ENCODE measurements at places on chromosomes 6 and 20.

DNA sequence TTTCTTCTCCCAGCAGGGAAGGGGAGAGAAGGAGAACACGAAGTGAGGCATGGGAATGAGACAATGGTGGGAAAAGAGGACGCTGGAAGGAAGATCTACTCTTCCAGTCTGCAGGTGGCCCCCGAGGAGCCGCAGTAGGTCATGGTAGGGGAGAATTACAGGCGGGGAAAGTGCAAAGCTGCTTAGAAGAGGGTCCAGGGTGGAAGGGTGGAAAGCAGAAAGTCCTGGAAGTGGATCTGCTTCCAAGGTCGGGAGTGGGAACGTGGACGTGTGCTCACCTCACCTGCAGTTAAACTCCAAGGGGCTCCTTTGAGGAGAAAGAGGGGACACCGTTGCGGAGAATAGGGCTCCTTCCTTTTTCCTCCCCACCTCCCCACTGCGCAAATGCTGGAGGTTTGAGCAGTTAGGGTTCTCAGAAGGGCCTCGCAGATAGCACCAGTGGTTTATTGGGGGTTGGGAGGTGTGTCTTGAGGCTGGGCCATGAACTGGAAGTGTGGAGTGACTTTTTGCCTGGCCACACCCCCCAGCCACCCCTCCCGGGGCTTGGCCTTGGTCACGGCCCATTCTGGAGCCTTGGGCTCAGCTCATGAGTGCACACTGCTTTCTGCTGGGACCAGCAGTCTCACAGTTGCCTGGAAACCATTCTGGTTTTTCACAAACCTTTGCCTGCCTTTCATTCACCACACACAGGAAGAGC lies 100.4 kb upstream of the MLN start:
- DNase-seq: no peak

- DNase-seq: peak; percentile 99
Observed at GRCh38 chr6:26045065-26045927, 41.9 kb upstream of the HFE start.

DNA sequence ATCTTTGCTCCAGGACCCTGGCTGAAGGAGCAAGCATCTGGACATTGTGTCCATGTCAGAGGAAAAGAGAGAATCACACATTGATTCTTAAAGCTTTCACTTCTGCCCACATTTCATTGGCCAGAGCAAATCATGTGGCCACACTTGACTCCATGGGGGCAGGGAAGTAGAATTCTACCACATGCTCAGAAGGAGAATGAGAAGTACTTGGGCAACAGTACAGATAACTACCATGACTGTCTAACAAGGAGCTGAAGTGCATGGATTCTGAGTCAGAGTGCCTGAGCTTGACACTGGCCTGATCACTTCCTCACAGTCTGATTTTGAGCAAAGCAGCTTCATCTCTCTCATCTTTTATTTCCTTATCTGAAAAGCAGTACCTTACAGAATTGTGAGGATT lies 38.6 kb downstream of the GHRH start:
- no peak for DNase-seq

DNA sequence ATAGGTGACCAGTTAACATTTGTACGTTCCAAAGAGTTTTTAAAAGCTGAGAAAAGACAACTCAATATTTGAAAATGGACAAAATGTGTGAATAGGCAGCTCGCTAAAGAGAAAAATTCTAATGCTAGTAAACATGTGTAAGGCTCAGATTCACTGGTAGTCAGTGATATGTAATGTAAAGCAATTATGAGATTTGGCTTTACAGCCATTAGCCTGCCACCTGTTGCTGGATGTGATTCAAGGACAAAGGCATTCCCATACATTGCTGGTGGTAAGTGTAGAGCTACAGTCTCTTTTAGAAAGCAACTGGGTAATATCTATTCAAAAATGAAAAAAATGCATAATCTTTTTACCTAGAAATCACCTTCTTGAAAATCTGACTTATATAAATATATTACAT lies 114.3 kb downstream of the COL19A1 start:
- DNase-seq: no peak

DNA sequence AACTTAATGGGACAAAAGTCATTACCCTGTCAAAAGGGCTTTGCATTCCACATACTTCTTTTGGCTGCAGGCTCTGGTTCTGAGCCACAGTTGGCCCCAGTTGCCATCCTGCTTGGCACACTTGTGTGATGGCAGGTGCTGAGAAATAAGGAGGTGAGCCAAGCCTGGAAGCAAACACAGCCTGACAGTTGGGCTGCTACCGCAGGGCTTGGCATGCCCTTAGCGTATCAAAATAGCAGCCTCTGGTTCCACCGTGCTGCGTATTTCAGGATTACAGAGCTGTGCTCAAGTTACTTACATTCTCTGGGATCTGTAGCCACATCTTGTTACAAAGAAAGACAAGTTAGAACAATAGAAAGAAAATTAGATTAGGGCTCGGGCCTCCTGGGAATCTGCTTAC lies 11.1 kb downstream of the MTHFD1L start:
- no peak for DNase-seq

GRCh38 chr20:31547017-31547675 lies 32.9 kb downstream of the HM13 start:
- DNase-seq: peak; percentile 88

- DNase-seq: peak; percentile 52
Observed at GRCh38 chr6:84967389-84967788, 203.0 kb upstream of the TBX18 start.

DNA sequence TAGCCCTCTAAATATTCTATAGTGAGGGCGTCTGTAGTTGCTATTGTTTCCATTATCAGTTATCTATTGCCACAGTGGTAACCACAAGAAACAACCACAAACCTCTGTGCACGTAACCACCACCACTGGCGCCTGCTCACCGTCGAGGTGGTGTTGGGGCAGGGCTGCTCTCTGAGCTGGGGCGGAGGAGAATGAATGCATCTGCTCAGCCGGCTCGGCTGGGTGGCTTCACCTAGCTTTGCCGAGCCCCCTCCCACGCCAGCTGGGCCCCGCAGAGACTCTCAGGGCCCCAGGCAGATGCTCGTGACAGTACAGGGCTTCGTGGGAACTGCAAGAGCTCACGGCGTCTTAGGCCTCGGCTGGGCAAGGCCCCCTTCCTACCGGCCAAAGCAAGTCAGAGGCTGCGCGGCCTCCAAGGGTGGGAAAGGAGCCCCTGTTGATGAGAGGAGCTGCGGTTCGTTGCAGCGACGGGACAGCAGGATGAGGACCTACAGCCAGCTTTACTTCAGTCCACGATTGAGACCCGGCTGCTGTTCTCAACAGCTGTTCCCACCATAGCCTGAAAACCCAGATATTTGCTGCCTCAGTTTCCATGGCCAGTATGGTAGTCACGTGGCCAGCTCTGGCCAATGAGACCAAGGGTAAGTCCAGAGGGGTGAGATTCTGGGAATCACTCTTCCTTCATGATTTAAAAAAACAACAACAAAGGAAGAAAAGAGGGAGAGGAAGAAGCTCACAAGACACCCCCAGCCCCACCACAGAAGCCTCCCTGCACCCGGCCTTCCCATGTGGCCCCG lies 120.2 kb upstream of the AFDN start:
- DNase-seq: no peak

DNA sequence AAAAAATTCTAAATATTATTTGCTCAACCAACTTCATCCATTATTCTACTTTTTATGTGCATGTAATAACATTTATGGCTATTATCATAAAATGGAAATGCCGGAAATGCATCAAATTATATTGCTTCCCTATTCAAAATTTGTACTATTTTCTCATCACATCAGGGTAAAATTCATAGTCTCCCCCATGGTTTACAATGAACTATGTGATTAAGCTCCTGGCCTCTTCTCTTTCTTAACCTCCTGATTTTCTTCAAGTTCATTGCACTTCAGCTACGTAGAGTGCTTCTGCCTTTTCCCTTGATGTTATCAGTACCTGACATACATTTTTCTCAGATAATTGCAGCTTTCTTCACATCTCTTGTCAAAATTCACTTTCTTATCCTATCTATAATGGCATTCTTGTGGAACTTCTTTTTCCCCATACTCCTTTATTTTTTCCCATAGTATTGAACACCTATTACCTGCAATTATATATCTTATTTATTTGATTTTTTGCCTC lies 699.1 kb upstream of the ADGRB3 start:
- no peak for DNase-seq

DNA sequence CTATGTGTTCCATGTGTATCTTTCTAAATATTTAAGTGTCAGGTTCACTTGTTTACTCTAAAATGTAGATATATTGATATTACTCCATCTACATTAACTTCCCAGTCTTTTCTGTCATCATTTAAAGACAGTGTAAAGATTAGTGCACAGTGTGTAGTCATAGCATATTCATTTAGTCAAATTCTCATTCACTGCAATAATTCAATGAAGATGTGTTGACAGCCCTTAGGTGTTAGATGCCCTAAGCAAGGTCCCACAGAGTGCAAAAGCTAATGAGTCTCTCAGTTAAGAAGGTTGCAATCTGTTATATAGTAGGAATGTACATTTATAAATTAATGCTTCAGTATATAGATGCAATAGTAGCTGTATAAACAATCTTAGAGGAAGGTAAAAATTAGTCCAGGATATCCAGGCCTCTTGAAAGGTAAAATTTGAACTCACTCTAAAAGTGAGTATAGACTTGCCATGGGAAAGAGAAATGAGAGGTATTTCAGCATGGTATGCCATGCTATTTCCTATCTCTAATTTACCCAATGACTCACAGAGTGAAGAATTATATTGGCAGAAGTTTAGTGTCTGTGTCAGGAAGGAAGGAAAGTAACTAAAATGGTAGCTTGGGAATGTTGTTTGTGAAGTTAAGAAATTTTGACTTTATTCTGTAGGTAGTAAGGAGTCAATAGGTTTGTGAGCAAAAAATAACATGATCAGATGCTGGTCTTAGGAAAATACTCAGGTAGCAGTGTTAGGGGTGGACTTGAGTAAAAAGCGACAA lies 969.9 kb upstream of the CITED2 start:
- DNase-seq: peak; percentile 6

- no peak for DNase-seq
Observed at GRCh38 chr6:24454452-24454851, 34.9 kb downstream of the GPLD1 start.

GRCh38 chr20:41436679-41437078 lies 70.1 kb upstream of the EMILIN3 start:
- DNase-seq: no peak

GRCh38 chr6:159093609-159094443 lies 49.0 kb upstream of the TAGAP start:
- DNase-seq: no peak

DNA sequence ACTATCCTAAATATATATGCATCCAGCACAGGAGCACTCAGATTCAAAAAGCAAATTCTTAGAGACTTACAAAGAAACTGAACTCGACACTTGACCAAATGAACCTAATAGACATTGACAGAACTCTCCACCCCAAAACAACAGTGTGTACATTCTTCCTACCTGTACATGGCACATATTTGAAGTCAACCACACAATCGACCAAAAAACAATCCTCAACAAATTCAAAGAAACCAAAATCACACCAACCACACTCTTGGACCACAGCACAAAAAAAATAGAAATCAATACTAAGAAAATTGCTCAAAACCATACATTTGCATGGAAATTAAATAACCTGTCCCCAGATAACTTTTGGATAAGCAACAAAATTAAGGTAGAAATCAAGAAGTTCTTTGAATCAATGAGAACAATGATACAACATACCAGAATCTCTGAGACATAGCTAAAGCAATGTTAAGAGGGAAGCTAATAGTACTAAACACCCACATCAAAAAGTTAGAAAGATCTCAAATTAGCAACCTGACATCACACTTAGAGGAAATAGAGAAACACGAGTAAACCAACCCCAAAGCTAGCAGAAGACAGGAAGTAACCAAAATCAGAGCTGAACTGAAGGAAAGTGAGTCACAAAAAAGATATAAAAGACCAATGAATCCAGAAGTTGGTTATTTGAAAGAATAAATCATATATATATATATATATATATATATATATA lies 12.5 kb upstream of the TREM1 start:
- DNase-seq: no peak

DNA sequence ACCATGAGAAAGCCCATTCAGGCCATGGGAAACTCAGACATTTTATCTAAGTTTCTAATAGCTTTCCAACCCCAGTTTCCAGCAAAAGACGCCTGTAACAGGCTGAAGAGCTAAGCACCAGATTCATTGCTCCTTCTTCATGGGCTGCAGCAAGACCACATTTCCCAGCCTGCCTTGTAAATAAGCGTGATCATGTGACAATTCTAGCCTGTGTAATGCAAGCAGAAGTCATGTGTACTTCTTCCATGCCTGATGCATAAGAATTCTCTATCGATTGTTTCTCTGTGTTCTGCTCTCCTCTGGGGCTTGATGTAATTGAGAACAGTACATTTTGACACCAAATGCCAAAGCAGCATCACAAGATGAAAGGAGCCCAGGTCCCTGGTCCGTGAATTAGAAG lies 6.8 kb downstream of the PCSK2 start:
- DNase-seq: no peak

DNA sequence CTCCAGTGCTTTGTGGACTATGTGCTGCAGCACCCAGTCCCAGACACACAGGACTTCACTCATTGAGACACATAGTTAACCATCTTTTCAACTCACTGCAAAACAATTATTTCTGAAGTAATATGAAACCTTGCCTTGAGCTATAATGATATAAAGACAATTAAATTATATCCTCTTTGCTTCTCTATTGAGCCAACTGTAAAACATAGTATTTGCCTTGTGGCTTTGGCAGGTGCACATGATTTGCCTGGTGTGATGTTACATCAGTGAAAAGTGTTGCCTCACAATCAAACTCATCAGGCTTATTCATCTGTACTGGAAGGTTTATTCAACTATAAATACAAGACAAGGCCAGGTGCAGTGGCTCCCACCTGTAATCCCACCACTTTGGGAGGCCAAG lies 80.6 kb downstream of the NCOA7 start:
- DNase-seq: no peak

- no peak for DNase-seq
Observed at GRCh38 chr6:110646951-110647910, 168.0 kb downstream of the CDK19 start.
